H1 (cell line): ENCODE measurements at places on chromosomes 12 and 14. TPM values are rescaled to one million over a fixed set of nuclear protein-coding genes. Genes with fewer than 3 reads are reported as not detected.

Gene TAS2R31
- 0.13 and 0.24 TPM in 2 replicates for polyA plus RNA-seq

Gene SLC25A47
- not detected in 2 replicates for polyA plus RNA-seq

Gene LRRIQ1
- 0.13 and 0.24 TPM in 2 replicates for polyA plus RNA-seq

Gene KCNH3
- 0.47 and 0.50 TPM in 2 replicates for polyA plus RNA-seq

Gene DLGAP5
- polyA plus RNA-seq, result 9.1 and 16.9 TPM in 2 replicates

Gene CLEC9A
- not detected in 2 replicates for polyA plus RNA-seq

Gene MANSC1
- polyA plus RNA-seq, result 2.0 and 2.5 TPM in 2 replicates

Gene AMIGO2
- 0.78 and 1.7 TPM in 2 replicates for polyA plus RNA-seq

Gene TMCC3
- polyA plus RNA-seq, result 1.1 and 1.7 TPM in 2 replicates

Gene RASAL1
- polyA plus RNA-seq, result 3.7 and 5.9 TPM in 2 replicates

Gene COQ6
- polyA plus RNA-seq, result 13.1 and 15.5 TPM in 2 replicates

Gene PRH2
- 0.16 TPM in 1 of 2 replicates, not detected in the other for polyA plus RNA-seq

Gene CCDC88C
- 10.3 and 19.5 TPM in 2 replicates for polyA plus RNA-seq

Gene OVCH1
- not detected in 2 replicates for polyA plus RNA-seq

Gene GPR84
- polyA plus RNA-seq, result 0.09 and 0.14 TPM in 2 replicates

Gene VWF
- 0.39 and 0.67 TPM in 2 replicates for polyA plus RNA-seq

Gene OAS2
- polyA plus RNA-seq, result 0.06 TPM in 1 of 2 replicates, not detected in the other

Gene SLC7A7
- 14.9 and 15.0 TPM in 2 replicates for polyA plus RNA-seq

Gene NXPH4
- polyA plus RNA-seq, result 0.92 and 1.4 TPM in 2 replicates

Gene FOXN4
- 0.29 and 0.78 TPM in 2 replicates for polyA plus RNA-seq

Gene MGST1
- 268 and 478 TPM in 2 replicates for polyA plus RNA-seq

Gene APOF
- polyA plus RNA-seq, result not detected in 2 replicates

Gene SOAT2
- polyA plus RNA-seq, result 0.08 and 0.13 TPM in 2 replicates

Gene SELPLG
- 0.18 and 0.19 TPM in 2 replicates for polyA plus RNA-seq

Gene SIX6
- 0.03 and 0.08 TPM in 2 replicates for polyA plus RNA-seq

Gene KRT2
- not detected in 2 replicates for polyA plus RNA-seq

Gene SLC24A4
- 0.27 and 0.77 TPM in 2 replicates for polyA plus RNA-seq

Gene SRRM4
- polyA plus RNA-seq, result 0.35 and 0.53 TPM in 2 replicates

Gene POC1B
- polyA plus RNA-seq, result 5.0 and 7.5 TPM in 2 replicates

Gene CCDC177
- 0.62 and 1.4 TPM in 2 replicates for polyA plus RNA-seq

Gene BCL11B
- 0.63 and 0.80 TPM in 2 replicates for polyA plus RNA-seq

Gene NANOG
- 31.1 and 53.7 TPM in 2 replicates for polyA plus RNA-seq

Gene TOMM20L
- polyA plus RNA-seq, result not detected in 2 replicates

Gene DLK1
- 2.4 and 7.1 TPM in 2 replicates for polyA plus RNA-seq

Gene PIWIL1
- polyA plus RNA-seq, result 0.02 TPM in 1 of 2 replicates, not detected in the other

Gene SAV1
- polyA plus RNA-seq, result 11.5 and 15.9 TPM in 2 replicates

Gene ZNF891
- 1.3 TPM in 2 replicates for polyA plus RNA-seq

Gene KRT72
- polyA plus RNA-seq, result not detected in 2 replicates

Gene SYT1
- 7.0 and 11.0 TPM in 2 replicates for polyA plus RNA-seq

Gene SMCO3
- polyA plus RNA-seq, result not detected in 2 replicates

Gene GPR162
- 7.3 and 9.5 TPM in 2 replicates for polyA plus RNA-seq

Gene KRT8
- 280 and 311 TPM in 2 replicates for polyA plus RNA-seq

Gene SLC17A8
- polyA plus RNA-seq, result 0.05 and 0.14 TPM in 2 replicates

Gene AQP6
- polyA plus RNA-seq, result 0.03 and 0.06 TPM in 2 replicates

Gene DACT1
- 3.2 and 4.7 TPM in 2 replicates for polyA plus RNA-seq

Gene PRKAG1
- polyA plus RNA-seq, result 32.3 and 57.5 TPM in 2 replicates

Gene RNASE3
- not detected in 2 replicates for polyA plus RNA-seq

Gene CMTM5
- 2.1 and 2.8 TPM in 2 replicates for polyA plus RNA-seq

Gene LHX5
- 1.1 and 4.6 TPM in 2 replicates for polyA plus RNA-seq

Gene PSMC6
- polyA plus RNA-seq, result 21.9 and 45.1 TPM in 2 replicates

Gene KLHL33
- polyA plus RNA-seq, result 0.17 and 0.20 TPM in 2 replicates
